ENCODE measurements at places on chromosomes 16 and 17.

- DNase-seq: no peak
Observed at GRCh38 chr17:55159251-55159650, 105.5 kb upstream of the HLF start.

GRCh38 chr17:12024327-12024726 lies 3.6 kb downstream of the MAP2K4 start:
- DNase-seq: no peak

DNA sequence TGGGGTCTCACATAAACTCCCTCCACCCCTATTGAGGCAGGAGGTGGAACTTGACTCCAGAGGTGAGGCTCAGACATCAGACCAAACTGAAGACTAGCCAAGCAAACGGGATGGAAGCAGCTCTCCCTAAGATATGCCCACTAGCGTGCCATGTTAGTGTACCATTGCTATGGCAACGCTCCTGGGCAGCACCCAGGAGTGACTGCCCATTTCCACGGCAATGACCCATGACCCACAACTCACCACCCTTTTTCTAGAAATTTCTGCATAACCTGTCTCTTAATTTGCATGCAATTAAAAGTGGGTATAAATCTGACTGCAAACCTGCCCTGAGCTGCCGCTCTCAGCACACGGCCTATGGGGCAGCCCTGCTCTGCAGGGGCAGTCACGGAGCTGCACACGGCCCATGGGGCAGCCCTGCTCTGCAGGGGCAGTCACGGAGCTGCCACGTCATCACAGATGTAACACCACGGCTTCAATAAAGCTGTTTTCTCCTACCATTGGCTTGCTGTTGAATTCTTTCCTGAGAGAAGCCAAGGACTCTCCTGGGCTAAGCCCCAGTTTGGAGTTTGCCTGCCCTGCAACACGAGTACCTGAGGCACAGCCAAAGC lies 164.3 kb downstream of the RBFOX3 start:
- no peak for DNase-seq

DNA sequence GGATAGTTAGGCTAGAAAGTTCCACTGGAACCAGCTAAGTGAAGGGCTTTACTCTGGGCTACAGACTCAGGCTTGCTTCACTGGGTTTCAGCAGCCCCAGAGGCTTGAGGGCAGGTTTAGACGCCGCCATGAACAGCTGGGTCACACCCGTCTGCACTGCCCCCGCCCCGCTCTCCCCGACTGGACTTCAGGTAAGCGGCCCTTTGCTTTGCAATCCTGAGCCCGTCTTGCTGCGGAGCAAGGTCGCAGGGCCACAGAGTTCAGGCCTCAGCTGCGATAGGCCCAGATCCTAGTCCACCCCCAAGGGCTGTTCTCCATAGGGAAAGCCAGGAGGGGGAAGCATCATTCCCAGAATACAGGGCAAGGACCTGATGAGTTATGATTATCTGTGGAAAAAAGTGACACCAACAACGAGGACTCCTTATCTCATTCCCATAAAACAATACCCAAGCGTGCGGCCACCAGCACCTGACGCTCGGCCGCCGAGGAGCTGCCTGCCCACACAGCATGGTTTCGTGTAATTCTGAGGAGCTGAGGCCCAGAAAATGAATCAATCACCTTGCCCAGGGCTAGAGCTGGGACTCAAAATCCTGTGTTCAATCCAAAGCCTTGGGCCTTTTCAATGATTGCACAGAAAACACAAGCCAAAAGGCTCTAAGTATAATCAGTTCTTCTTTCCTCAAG lies 20.4 kb downstream of the MEAK7 start:
- no peak for DNase-seq

GRCh38 chr17:80981062-80981902 lies 10.4 kb upstream of the CHMP6 start:
- DNase-seq: no peak

All from left renal cortex interstitium (tissue), 4 donors.